ENCODE measurements at places on chromosomes 4 and X.
A peak's percentile ranks its signal among the peaks of the same experiment; 100 is the strongest.

GRCh38 chrX:46317163-46317562, 228.1 kb downstream of the ZNF674 start:
- DNase-seq: no peak

GRCh38 chr4:21083413-21083812, 383.2 kb downstream of the PACRGL start:
- DNase-seq: no peak

GRCh38 chrX:140503238-140503601, 1.6 kb downstream of the SOX3 start:
- DNase-seq: no peak

GRCh38 chr4:101074326-101074725, 273.0 kb downstream of the PPP3CA start:
- DNase-seq: peak; percentile 54

DNA sequence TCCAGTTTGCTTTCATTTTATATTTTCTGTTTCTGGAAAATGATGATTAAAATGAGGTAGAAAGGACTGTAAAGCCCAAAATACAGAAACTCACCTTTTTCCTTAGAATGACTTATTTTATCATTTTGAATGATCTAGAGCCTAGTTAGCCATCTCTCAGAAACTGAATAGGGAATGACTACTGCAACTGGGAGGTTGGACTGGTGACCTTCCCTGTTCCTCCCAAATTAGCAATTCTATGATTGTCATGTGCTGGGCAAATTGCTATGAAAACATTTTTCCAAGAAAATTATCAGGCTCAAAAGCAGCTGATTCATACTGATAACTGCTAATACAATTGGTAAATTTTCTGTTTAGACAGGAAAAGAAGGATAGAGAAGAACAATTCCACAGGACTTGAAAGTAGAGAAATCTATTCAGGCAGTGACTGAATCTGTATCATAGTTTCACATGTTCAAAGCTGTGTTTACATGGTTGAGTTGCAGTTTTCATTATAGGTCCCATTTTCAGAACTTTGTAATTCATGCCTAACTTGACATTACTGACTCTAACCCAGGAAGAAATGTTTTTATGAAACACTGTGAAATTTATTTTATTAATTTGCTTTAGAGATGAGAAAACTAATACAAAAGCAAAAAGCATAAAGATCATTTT, 43.4 kb upstream of the SEC24B start:
- no peak for DNase-seq
